ENCODE measurements at places on chromosomes 3 and 15. TPM values are rescaled to one million over a fixed set of nuclear protein-coding genes. Genes with fewer than 3 reads are reported as not detected.

- no peak overlapping the region for H3K27ac ChIP-seq
- H3K27me3 ChIP-seq = no peaks in the 10 kb centered on the region
- H3K4me3 ChIP-seq = no peak overlapping the region
- no peaks in the 10 kb centered on the region for H3K36me3 ChIP-seq
Measured at GRCh38 chr3:133712017-133712416, 34.2 kb upstream of the TF start.

GRCh38 chr3:177931346-177931745 is 604.9 kb upstream of the KCNMB2 start:
- peaks cover 5% of the 10 kb centered on the region for H3K4me1 ChIP-seq
- no peak for DNase-seq

SPINK8 gene
- total RNA-seq = not detected

GRCh38 chr15:52257734-52258062 is 37.9 kb downstream of the MYO5C start:
- no peaks in the 10 kb centered on the region for H3K36me3 ChIP-seq
- no peak overlapping the region for H3K4me3 ChIP-seq
- H3K27me3 ChIP-seq = no peaks in the 10 kb centered on the region
- H3K27ac ChIP-seq = no peak overlapping the region

SNRPN gene
- 139 TPM for total RNA-seq

WDR93 gene
- total RNA-seq = 0.17 TPM

CAV3 gene
- total RNA-seq = not detected

EPHA6 gene
- total RNA-seq = under 0.01 TPM

DNA sequence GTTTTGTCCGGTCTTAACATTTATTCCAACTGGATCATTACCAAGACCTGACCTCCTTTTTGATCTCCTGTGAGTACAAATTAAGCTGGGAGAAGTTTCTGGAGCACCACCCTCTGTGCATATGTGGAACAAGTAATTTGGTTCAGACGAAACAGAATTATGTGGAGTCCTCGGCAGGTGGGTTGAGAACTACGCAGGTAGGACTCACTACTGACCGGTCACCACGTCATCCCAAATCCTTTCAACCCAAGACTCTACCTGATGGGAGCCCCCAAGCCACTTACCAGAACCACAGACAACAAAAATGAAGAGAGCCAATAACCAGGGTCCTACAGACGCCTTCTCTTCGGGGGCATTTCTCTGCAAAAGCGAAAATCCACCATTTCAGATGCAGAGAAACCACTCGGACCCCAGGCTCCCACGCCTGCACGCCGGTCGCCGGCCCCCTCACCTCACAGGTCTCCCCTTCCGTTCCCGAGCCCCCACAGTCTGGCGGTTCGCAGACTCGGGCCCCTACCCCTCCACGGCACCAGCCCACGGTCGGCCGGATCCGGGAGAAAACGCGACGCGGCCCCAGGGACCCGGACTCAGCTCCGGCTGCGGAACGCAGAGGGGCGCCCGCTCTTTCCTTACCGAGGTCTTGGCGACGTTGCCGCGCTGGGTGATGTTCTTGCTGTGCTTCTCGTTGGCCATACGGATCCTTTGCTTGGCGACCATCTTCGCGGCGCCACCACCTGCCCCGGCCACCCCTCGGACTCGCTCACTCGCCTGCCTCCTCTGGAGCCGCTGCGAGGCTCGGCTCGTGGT is 674 bp downstream of the SERP1 start:
- peak; percentile 24 for DNase-seq
- peak overlapping the region; percentile 95 for H3K27ac ChIP-seq
- peaks cover 2% of the 10 kb centered on the region for H3K4me1 ChIP-seq

DNA sequence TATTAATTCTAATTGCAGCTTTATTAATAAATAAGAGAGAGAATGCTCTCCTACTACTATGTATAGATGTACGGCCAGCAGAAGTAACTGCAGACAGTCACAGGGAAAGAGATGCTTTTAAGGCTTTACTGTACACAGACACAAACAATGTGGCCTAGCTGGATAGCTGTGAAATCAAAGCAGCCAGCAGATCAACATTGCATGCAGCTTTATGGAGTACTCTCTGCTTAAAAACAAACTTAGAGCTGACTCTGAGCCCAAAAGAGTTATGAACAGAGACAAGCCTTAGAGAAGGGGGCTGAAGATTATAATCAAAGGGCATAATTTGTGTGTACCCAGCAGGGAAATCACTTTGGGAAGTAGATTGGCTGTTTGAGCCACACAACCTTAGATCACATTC is 47.2 kb downstream of the CADM2 start:
- H3K4me3 ChIP-seq = no peak overlapping the region
- H3K27ac ChIP-seq = no peak overlapping the region
- H3K27me3 ChIP-seq = no peaks in the 10 kb centered on the region
- DNase-seq = no peak
- no peaks in the 10 kb centered on the region for H3K36me3 ChIP-seq

GRCh38 chr3:9690451-9691450 is 12.9 kb upstream of the CPNE9 start:
- H3K4me3 ChIP-seq = no peak overlapping the region
- DNase-seq = no peak
- H3K27me3 ChIP-seq = no peaks in the 10 kb centered on the region
- no peak overlapping the region for H3K27ac ChIP-seq
- H3K36me3 ChIP-seq = peaks cover 21% of the 10 kb centered on the region
- H3K4me1 ChIP-seq = no peaks in the 10 kb centered on the region

GRCh38 chr15:67463488-67463887 is 57.4 kb upstream of the C15orf61 start:
- no peak overlapping the region for H3K27ac ChIP-seq
- no peaks in the 10 kb centered on the region for H3K4me1 ChIP-seq

ARF4 gene
- 121 TPM for total RNA-seq

DNA sequence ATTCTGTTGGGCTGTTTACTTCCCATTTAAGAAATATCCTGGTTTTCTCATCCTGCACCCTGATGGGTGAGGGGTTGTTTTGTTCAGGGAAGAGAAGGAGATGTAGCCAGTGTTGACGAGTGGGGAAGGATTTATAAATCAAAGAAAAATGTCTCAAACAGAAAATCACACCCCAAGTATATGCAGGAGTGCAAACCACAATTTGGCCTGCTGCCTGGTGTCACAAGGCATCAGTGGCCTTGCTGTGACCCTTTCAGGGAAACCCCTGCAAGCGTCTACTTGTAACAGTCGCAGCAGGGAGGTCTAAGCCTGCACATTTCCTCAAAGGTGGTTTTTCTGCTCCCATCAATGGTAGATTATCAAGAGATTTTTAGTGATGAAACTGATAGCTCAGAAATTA is 132.6 kb upstream of the LRRN1 start:
- DNase-seq = peak; percentile 43
- H3K4me1 ChIP-seq = no peaks in the 10 kb centered on the region
- no peak overlapping the region for H3K27ac ChIP-seq
- no peaks in the 10 kb centered on the region for H3K36me3 ChIP-seq

DNA sequence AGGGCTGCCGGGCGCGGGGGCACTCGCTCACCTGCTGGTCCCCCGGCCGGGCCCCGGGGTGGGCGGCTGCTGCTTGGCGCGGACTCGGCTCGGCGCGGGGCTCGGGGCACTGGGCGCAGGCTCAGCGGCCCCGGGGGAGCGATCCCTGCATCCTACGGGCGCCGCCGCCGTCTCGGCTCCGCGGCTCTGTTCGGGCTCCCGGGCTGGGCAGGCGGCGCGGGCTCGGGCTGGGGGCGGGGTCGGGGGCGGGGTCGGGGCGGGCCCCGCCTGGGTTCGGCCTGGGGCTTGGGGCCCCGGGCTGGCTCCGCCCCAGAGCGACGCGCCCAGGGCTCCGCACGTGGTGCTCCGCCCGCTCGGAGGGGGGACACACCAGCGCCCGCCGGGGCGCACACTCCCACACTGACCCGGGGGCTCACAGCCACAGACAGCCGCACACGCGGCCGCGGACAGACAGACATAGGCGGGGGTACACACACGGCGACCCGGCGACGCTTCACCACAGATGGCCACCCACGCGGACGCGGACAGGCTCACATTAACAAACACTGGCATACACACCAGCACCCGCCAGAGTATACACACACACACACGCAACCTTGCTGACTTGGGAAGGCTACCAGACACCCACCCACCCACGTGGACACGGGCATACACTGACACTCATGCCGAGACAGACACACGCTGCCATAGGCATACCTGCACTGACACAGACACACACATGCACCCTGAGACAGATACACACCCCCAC is at the start of gene SCN5A:
Gene SCN5A (minus strand): TSS at position 188 of the 748 bp plus-strand sequence. CDS start 16,380 bp downstream, outside the sequence.
- H3K27me3 ChIP-seq = peaks cover 12% of the 10 kb centered on the region
- H3K4me1 ChIP-seq = peaks cover 4% of the 10 kb centered on the region
- DNase-seq = peak; percentile 16
- no peak within 1 kb of the TSS for H3K27ac ChIP-seq

RCCD1 gene
- 14.2 TPM for total RNA-seq

- no peak overlapping the region for H3K4me3 ChIP-seq
- DNase-seq = peak; percentile 83
- peaks cover 26% of the 10 kb centered on the region for H3K4me1 ChIP-seq
- no peaks in the 10 kb centered on the region for H3K36me3 ChIP-seq
- H3K27ac ChIP-seq = no peak overlapping the region
- H3K27me3 ChIP-seq = no peaks in the 10 kb centered on the region
Measured at GRCh38 chr3:107206141-107206540, 171.1 kb upstream of the CCDC54 start.

DNA sequence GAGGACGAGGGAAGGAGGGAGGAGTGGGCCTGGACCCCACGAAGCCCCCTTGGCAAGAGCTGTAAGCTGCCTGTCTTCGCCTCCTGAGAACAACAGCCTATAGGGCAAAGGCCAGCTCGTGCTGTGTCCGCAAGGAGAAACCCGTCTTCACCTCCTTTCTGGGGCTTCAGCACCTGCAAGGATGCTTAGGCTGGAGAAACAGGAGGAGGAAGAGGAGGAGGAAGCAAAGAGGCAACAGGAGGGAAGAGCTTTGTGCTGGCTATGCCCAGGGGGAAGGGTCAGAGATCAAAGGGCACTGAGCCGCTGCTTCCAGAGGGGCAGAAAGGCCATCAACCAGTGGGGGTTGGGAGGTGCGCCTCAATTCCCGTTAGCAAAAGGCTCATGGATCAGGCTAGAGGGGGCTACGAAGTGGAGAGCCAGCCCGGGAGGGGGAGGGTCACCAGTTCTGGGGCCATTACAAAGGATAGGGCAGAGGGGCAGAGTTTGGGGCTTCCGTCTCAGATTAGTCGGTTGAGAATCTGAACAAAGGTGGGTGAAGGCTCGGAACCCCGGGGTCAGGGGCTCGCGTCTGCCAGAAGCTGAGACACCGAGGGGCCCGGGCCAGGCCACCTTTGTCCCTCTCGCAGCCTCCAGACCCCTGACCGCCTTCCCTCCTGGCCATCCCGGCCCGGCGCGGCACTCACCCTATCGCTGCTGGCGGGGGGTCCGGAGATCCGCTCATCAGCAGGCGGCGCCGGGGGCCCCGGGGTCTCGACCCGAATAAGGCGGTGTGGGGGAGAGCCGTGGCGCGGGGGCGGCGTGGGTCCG is 792 bp downstream of the SHF start:
- no peak for DNase-seq
- H3K27me3 ChIP-seq = peaks cover 18% of the 10 kb centered on the region
- no peaks in the 10 kb centered on the region for H3K4me1 ChIP-seq
- H3K4me3 ChIP-seq = no peak overlapping the region
- H3K27ac ChIP-seq = no peak overlapping the region
- H3K36me3 ChIP-seq = no peaks in the 10 kb centered on the region

DNA sequence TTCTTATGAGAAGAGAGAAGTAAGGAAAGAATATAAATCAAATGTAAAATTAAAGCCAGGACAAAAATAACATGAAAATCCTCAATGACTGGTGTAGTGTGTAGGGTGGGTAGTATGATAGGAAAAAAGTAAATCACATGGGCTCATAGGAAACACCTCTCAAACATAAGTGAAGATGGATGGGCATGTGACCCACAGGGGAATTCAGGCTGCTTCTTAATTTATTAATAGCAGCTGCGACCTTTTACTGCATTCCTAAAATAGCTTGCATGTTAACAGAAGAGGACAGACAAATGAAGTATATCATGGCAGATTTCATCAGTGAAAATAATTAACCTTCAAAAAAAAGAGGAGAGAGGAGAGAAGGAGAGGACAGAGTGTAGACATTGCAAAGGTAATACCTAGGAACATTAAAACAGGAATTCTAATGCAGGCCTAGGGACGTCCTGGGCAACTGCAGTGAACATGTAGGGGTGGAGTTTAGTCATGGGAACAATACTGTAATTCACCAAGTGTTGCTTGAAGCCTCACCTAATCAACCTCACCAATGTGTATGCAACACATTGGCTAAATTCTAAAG is 132.9 kb downstream of the KCNMB2 start:
- no peaks in the 10 kb centered on the region for H3K36me3 ChIP-seq
- no peak overlapping the region for H3K27ac ChIP-seq
- DNase-seq = no peak
- no peak overlapping the region for H3K4me3 ChIP-seq

- H3K4me3 ChIP-seq = no peak overlapping the region
- H3K27me3 ChIP-seq = no peaks in the 10 kb centered on the region
- H3K27ac ChIP-seq = peak overlapping the region; percentile 52
- H3K36me3 ChIP-seq = no peaks in the 10 kb centered on the region
- H3K4me1 ChIP-seq = peaks cover 34% of the 10 kb centered on the region
Measured at GRCh38 chr15:68614286-68615035, 35.7 kb downstream of the CORO2B start.

COL6A5 gene
- total RNA-seq = under 0.01 TPM
